ENCODE measurements at places on chromosomes 5 and 9.

GRCh38 chr5:142826741-142827492 lies 56.7 kb downstream of the ARHGAP26 start:
- peak; percentile 82 for DNase-seq

DNA sequence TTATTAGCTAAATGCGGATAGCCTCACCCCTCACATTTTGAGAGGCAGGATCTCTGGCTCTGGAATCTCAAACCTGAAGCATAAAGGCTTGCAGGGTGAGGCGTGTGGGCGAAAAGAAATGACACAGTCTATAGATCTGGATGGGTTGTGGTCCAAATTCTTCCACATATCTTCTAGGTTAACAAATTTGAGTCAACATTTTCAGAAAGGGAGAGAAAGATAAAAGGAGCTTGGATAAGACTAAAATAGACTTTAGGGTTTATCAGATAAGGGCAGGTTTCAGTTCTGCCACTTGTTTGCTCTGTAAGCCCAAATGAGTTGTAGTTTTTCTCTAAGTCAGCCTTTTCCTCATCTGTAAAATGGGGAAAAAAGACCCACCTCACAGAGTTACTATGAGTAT lies 220.9 kb downstream of the TRIM32 start:
- DNase-seq = no peak

DNA sequence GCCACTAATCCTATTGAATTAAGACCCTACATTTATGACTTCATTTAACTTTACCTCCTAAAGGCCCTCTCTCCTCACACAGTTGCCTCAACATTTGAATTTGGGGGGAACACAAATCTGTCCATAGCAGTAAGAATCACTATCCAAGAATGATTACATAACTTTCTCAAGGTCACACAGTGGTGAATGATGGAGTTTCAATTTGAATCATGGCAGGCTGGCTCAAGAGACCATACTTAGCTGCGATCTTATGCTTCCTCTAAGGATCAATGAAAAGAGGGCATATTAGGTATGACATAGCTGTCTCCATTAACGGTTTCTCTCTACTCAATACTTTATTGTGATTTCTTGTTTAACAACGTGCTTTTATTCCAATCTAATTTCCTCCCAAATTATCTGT lies 44.1 kb upstream of the PDE4D start:
- DNase-seq = no peak

- DNase-seq = no peak
Measured at GRCh38 chr9:137590123-137590468, 216 bp downstream of the ZMYND19 start.

DNA sequence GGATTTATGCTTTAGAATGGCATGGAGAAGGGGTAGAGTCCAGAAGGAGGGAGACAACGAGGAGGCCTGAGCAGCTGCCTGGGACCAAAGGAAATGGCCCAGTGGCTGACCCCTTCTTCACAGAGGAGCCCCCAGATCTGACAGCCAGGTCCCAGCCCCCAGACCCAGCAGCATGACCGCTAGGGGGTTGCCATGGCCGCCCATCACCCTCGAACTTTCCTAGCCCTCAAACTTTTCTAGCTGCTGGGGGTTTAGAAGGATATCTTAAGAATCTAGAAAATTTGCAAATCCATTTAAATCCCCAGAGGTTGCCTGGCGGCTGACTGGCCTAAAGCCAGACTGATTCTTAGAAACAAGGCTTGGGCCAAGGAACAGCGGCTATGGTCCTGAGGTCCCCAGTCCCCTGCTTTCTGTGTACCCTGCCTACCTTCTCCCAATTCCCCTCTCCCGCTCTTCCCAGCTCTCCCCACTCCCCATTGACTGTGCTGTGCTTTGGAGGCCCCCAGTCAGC lies 972 bp downstream of the PDGFRB start:
- DNase-seq = no peak

GRCh38 chr9:120729791-120730241 lies 15.5 kb upstream of the MEGF9 start:
- DNase-seq = no peak

DNA sequence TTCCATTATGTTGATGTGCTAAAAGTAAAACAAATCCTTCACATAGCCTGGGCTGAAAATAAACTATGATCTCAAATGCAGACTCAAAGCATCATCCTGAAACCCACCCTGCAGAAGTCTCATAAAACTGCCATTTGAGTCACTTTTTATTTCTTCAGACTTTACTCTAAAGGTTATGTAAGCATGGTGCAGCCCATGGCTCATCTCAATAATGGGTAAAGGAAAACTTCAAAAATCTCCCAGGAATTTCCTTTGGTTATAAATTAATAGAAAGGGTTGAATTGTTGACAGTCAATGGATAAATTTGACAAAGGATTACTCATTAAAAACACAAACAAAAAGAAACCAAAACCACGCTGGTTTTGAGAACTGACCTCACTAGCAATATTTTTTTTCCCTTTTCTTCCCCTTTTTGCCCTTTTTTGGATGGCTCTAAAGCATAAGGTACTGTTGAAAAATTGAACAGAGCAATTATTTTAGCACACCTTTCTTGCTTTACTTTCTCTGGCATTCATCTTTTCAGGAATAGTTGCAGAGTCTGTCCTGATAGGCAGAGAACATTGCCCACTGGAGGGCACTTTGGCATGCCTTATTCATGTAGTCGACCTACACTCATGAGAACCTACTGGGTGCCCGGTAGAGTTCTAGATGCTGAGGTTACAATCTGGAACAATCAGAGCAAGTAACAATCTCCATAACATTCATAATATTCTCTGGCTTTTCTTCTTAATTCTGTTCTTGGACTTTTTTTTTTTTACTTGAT lies 191.4 kb downstream of the TMEM167A start:
- DNase-seq = peak; percentile 80

GRCh38 chr5:77952636-77953212 lies 176.6 kb upstream of the TBCA start:
- peak; percentile 32 for DNase-seq

GRCh38 chr9:26439061-26439624 lies 453.5 kb downstream of the CAAP1 start:
- DNase-seq = no peak

- DNase-seq = peak; percentile 89
Measured at GRCh38 chr9:88791105-88791805, 200.0 kb upstream of the S1PR3 start.

DNA sequence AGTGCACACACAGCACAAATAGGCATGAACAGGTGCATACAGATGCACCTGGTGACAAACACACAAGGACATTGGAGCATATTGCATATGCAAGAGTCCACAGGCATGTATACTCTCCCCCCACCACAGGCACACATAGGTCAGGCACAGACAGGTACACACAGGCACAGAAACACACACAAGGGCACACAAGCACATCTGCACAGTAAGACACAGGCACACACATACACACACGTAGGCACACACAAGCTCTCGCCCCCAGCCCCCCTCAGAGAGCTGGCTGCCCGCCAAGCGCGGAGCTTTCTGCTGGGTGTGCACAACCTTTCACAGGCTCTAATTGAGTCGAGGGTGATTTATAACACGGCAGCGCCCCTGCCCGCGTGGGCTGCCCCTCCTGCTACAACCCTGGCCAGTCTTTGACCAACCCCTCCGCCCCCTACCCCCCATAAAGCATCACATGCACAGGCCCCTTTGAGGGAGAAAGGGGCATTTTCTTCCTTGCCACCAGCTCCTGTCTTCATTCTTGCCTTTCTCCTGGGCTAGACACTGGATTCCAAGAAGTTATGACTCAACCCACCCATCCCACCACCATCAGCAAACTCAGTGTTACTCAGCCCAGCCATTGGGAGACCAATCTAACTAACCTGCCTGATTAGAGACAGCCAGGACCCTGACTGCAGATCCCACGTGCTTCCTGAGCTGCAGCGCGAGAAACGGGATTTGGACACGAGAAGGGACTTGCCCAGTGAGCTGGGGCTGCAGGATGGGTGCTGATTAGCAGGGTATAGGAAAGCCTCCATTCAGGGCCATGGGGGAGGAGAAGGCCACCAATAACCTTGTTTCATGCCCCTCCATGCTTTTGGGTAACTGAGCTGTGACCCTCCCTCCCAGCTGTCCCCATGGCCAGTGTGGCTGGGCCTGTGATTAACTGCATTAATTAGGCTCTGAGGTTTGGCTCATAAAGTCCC lies 42.8 kb upstream of the PSD2 start:
- DNase-seq = peak; percentile 65

DNA sequence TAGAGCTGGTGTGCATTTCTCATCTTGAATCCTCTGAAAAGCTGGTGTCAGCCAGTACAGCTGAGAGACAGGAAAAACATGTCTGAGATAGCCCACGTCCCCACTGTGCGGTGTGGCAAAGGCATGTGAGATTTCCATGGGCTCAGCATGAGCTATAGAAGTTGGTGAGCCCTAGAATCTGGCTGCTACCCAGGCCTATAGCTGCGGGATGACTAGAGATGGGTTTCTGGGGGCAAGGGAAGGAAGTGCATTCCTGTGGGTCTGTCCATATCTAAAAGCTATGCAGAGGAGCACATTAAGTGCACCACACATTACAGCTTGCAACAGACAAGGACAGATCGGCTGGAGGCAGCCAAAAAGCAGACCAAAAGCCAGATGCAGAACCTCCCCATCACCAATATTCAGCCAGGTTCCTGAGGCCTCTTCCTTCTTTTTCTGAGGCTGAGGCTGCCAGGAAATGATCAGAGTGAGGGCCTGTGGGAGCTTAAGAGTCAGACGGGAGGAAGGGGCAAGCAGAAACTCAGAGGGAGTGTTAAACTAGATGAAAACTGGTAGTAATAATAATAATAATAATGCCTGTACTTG lies 55.8 kb upstream of the RANBP3L start:
- DNase-seq = peak; percentile 91

DNA sequence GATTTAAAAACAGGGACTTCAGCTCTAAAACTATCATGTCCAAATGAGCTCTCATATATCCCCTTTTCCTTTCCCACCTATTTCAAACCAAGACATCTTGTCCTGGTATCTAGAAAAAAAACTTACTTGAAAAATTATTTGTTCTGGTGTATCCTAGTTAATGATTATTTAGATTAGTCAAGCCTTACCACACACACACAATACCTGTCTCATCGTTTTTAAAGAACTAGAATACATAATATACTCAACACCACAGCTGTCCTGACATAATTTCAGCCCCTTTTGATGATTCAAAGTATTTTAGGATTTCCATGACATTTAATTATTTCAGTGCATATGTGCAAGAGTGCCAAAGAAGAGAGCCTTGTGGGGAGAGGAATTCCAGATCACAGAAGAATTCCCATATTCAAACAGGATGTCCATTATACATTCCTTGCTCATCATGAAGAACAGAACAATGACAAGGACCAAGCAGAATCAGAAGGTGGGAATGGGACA lies 233.7 kb downstream of the SMARCA2 start:
- DNase-seq = no peak

DNA sequence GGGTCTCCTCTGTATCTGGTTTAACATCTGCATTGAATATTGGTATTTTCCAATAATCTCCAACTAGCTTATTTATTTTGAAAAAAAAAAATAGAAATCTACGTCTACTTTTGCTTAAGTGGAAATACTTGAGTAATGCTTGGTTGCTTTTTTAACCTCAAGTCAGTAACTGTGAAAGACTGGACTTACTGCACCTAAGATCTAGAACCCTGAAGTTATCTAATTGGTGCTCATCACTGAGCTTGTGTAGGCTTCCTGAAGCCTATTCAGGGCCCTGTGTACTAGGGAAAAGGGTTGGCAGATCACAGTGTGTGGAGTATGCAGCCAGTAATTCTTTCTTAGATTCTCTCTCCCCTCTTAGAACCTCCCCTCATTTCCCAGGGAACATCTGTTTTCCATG lies 16.2 kb downstream of the SLC1A1 start:
- no peak for DNase-seq

DNA sequence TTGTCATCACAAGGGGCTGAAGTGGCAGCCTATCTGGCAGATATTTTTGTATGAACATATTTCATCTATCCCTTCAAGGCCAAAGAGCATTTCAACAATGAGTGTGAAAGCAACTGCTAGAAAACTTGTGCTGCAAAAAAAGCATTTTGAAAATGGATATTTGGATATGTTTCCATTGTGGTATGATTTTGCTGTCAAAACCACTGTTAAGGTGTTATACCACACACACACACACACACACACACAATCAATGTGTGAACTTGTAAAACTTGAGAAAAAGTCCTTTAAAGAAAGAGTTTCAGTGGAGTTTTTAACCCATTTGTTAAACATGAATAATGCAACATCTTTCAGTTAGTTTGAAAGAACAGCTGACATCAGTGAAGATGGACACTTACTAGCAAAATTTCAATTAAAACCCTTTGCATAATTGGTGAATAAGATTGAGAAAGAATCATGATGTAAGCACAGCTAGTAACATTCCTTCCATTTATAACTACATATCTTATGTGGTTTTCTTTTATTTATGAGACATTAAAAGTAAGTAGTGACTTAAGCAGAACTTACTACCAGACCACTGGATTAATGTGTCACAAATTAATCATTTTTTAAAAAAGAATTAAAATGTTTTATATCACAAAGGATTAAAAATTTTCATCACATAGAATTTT lies 182.6 kb upstream of the GNA14 start:
- DNase-seq = no peak

GRCh38 chr9:2560180-2560579 lies 61.4 kb upstream of the VLDLR start:
- no peak for DNase-seq

DNA sequence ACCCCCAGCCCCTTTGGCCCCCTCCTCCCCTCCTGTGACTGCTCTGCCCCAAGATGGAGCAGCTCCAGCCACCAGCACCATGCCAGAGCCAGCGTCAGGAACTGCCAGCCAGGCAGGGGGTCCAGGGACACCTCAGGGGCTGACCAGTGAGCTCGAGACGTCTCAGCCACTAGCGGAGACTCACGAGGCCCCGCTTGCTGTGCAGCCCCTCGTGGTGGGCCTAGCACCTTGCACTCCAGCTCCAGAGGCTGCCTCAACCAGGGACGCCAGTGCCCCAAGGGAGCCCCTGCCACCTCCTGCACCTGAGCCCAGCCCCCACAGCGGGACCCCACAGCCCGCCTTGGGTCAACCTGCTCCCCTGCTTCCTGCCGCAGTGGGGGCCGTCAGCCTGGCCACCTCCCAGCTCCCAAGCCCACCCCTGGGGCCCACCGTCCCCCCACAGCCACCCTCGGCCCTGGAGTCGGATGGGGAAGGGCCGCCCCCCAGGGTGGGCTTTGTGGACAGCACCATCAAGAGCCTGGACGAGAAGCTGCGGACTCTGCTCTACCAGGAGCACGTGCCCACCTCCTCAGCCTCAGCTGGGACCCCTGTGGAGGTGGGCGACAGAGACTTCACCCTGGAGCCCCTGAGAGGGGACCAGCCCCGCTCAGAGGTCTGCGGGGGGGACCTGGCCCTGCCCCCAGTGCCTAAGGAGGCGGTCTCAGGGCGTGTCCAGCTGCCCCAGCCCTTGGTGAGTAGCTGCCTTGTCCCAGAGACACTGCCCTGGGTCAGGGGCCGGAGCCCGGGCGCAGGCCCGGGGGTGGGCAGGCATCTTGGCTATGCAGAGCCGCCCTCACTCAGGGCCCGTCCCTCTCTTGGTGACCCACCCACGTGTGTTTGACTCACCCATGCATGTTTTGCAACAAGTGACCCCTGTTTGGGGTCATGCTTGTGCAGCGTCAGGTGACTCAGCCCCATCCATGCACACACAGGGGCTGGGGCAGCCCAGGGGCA lies 105.2 kb downstream of the WNK2 start:
- no peak for DNase-seq

All from astrocyte of the spinal cord (primary cell).